Thymus (tissue), 14 donors: ENCODE measurements at places on chromosomes 12 and 14. TPM values are rescaled to one million over a fixed set of nuclear protein-coding genes. Genes with fewer than 3 reads are reported as not detected.

DNA sequence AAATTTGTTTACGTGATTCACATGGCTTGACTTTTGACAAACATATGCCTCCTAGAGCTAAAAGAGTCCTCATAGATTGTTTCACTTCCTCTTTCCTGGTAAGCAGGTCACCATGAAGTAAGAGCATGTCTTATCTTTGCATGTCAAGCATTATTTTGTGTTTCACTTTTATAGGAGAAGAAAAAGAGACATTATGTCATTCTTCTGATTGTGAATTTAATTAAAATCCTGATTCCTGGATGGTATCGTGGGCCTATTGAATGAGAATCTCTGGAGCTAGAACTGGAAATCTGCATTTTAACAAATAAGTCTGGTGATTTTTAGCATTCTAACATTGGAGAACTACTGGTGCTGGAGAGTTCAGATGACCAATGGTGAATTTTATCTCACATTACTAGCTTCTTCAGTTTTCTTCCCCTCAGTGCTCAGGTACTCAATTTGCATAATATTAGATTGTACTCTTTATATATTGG lies 218.6 kb upstream of the ATP2B1 start:
- DNase-seq: peak; percentile 13

DNA sequence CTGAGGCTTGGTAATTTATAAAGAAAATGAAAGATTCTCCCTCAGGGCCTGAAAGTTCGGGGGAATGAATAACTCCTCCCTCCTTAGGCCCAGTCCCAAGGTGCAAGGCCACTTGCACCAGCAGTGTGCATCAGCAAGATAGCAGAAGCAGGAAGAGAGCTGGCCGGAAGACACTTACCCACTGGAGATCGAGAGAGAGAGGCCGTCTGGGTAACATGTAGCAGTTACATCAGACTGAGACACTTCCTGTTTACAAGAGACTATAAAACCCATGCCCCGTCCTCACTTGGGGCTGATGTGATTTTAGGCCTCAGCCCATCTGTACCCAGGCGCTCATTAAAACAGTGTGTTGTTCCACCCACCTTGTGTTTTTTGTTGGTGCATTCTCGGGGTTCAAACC lies 85.2 kb downstream of the TMTC3 start:
- DNase-seq: no peak

- DNase-seq: no peak
These were observed 190.8 kb downstream of the TTC7B start for GRCh38 chr14:90625445-90625844.

The NEUROD4 gene
- total RNA-seq: 0.09 TPM

The MSI1 gene
- total RNA-seq: 0.05 TPM
